ENCODE measurements at places on chromosomes 5 and 9.

DNA sequence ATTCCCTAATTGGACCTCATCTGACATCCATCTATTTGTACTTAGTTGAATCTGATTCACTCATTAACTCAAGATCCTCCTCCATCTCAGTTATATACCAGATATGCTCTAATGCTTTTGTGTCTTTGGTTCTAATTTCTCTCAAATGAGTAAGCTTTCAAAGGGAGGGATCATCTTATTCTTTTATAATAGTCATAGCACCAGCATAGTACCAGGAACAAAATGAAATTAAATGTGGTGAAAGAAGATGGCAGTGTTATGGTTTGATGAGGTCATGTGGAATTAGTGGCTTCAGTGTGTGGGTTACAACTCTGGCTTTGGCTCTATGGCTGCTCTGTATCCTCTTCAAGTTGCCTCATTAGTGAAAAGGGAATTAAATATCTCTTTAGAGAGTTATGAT is 32.5 kb upstream of the ZNF366 start:
- no peak for DNase-seq

DNA sequence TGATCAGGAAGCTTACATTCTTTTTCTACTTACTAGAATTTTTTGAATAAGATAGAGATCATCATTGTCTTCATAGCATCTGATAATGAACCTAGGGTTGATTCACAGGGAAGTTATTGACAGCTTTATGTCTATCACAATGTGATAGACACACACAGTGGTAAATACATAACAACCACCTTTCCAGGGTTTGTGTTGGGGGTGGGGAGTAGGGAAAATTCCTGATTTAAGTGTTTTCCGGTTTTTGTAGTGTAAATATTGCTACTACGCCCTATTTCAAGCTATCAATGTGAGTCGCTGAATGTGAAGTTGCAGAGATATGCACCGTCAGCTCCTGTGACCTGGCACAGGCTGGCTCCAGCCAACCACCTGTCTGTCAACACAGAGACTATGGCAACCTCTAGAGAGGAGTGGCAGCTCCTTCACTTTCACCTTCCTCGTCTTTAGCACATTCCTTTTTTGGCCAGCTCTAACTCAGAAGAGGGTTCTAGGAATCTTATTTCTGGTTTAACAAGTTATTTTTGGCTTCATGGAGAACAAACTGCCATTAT is 224.9 kb downstream of the MAT2B start:
- no peak for DNase-seq

- DNase-seq: peak; percentile 73
Measured at GRCh38 chr9:132507670-132508469, 74.5 kb upstream of the BARHL1 start.

- no peak for DNase-seq
Measured at GRCh38 chr9:111412280-111412679, 71.9 kb downstream of the ECPAS start.

DNA sequence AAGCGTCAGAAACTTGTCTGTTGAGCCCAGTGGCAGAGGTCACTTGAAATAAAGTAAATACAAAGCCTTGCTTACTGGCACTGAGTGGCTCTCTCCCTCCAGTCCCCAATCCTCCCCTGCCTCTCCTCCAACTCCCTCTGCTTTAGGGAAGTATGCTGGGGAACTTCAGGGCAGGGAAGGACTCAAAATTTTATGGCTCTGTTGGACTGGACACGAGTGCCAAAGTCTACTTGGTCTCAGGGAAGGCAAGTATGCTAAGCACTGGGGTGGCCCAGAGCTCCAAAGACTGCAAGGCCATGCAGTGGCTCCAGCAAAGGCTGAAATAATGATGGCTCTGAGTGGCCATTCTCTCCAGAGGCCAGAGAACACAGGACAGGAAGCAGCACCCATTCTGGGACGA is 9.6 kb downstream of the PLGRKT start:
- DNase-seq: no peak

DNA sequence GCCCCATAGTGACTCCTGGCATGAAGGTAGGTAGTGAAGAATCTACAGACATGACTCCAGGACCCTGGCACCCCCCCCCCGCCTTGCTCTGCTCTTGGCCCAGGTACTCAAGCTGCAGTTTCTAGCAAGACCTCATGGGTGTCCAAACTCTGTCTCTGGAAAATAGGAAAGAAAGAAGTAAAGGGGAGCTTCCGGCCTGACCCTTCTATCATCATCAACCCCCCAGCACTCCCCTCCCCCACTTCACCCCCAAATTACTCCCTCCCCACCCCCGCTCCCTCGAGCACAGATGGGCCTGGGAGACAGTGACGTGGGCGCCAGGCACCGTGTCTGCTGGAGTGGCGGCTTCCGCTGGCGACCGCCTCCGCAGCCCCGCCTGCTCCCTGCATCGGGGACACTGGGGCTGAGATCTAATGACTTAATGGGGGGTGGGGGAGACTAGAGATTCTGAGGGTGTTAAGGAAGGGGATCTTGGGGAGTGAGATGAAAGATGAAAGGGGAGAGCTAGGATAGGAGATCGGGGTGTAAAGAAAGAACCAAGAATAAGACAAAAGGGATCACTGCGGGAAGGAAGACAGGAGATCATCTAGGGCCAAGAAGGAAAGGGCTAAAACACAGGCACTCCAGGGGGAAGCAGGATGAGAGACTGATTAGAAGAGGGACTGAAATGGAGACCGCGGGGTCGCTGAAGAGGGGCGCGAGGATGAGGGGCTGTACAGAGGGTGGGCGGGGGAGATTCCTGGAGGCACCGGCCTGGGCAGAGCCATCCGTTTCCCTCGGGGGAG is 1.1 kb upstream of the DNAJB5 start:
- no peak for DNase-seq

Data from GM18507 (cell line).